ENCODE measurements at places on chromosomes 7 and 10. TPM values are rescaled to one million over a fixed set of nuclear protein-coding genes. Genes with fewer than 3 reads are reported as not detected.

GRCh38 chr10:89575031-89575430, 39.6 kb upstream of the SLC16A12 start:
- H3K4me1 ChIP-seq, result peaks cover 7% of the 10 kb centered on the region
- no peak overlapping the region for H3K4me3 ChIP-seq
- H3K27me3 ChIP-seq, result no peaks in the 10 kb centered on the region
- DNase-seq, result no peak
- H3K27ac ChIP-seq, result no peak overlapping the region

DNA sequence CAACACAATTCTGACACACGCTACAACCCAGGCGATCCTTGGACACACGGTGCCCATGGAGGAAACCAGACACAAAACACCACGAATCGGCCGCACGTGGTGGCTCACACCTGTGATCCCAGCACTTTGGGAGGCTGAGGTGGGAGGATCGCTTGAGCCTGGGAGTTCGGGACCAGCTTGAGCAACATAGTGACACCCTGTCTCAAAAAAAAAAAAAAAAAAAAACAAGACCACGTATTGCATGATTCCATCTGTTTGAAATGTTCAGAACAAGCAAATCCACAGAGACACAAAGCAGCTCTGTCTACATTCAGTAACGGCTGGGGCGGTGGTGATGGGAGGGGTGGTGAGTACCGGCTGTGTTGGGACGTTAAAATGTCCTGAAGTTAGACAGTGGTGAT, 25.2 kb downstream of the ADAP1 start:
- H3K27ac ChIP-seq, result no peak overlapping the region
- no peaks in the 10 kb centered on the region for H3K36me3 ChIP-seq
- no peak for DNase-seq
- no peaks in the 10 kb centered on the region for H3K27me3 ChIP-seq
- no peaks in the 10 kb centered on the region for H3K4me1 ChIP-seq
- H3K4me3 ChIP-seq, result no peak overlapping the region

- H3K36me3 ChIP-seq, result no peaks in the 10 kb centered on the region
- H3K27me3 ChIP-seq, result no peaks in the 10 kb centered on the region
- no peak for DNase-seq
- H3K27ac ChIP-seq, result no peak overlapping the region
- H3K4me3 ChIP-seq, result no peak overlapping the region
These were observed 168.3 kb downstream of the CHRM2 start for GRCh38 chr7:137036768-137037167.

DNA sequence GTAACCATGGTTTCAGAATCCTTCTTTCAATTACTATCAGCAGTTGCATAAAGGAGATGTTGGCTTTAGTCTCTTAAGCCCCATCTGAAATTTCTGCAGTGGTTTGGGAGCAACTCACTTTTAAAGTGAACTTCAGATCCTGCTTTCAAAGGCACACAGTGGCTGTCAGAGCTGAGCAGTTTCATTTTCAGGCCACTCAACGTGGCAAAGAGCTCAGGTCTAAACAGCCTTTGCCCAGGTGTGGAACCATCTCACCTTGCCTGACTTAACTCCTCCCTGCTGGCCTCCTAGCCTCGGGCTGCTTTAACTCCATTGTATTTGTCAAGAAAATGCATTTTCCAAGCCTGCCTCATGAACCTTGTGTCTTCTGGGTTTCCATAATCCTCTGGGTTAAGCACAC, 197.5 kb upstream of the KMT2E start:
- no peak overlapping the region for H3K27ac ChIP-seq
- no peak for DNase-seq
- no peaks in the 10 kb centered on the region for H3K36me3 ChIP-seq

DNA sequence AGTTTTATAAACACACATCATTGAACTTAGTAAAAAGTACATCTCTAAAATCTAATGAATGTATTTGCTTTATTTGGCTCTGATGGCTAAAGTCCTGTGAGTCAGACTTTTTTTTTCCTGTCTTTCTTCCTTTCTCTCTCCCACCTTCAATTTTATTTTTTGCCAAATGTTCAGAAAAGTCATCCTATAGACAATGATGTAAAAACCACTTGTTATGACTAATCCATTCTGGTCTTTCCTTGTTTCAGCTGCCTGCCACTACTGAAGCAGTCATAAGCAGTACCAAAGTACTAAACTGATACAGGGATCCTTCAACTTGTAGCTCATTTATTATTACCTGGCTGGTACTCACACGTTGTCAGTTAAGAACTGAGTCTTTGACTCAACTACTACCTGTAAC, 23.9 kb downstream of the HECTD2 start:
- H3K27ac ChIP-seq, result no peak overlapping the region
- H3K4me1 ChIP-seq, result no peaks in the 10 kb centered on the region
- no peak for DNase-seq
- H3K27me3 ChIP-seq, result no peaks in the 10 kb centered on the region
- no peak overlapping the region for H3K4me3 ChIP-seq

DNA sequence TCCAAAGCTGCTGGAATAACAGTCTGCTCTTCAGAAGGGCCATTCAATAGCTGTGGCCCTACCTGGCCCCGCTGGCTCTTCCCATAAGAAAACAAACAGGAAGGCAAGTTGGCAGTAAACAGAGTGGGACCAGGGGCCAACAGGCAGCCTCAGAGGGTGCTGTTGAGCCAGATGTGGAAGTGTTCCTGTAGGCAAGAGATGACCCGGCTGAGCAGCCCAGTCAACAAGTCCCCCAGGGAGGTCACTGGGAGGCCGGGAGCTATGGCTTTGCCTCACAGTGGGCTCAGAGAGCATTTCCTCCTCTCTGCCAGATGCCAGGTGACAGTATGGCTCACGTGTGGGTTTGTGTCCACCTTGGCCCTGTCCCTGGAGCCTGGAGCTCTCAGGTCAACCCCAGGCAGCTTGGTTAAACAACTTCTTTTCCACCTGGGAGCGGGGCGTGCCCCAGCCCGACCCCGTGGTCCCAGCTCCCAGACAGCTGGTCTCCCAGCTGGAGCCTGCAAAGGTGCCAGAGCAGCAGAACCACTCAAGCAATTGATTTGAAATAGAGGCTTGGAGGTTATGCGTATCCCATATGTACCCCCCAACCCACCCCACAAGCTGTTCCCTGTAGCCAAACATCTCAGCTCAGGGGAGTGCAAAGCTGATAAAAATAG, 33.8 kb upstream of the LOXL4 start:
- H3K27ac ChIP-seq, result no peak overlapping the region
- no peaks in the 10 kb centered on the region for H3K27me3 ChIP-seq
- H3K4me1 ChIP-seq, result peaks cover 4% of the 10 kb centered on the region
- no peak for DNase-seq

GRCh38 chr7:76023002-76023401, 24.8 kb downstream of the STYXL1 start:
- no peak for DNase-seq
- H3K27ac ChIP-seq, result no peak overlapping the region
- H3K36me3 ChIP-seq, result no peaks in the 10 kb centered on the region
- H3K4me3 ChIP-seq, result no peak overlapping the region
- H3K4me1 ChIP-seq, result no peaks in the 10 kb centered on the region

DNA sequence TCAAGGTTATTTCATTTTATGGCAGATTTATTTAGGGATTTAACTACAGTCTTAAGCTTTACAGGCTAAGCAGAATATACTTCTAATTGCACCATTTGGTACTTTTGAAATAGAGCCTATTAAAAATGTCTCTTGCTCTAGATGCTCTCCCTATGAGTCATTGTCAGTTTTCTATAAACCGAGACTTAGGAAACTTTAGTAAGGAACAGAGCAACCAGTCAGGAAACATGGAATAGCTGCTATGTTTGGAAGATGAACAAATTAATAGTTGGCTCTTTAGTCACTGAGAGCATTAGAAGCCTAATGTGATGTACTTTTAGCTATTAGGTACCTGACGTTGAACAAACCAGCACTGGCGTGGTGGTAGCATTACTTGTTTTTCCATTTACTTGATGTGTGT, 35.3 kb downstream of the INPP5F start:
- H3K27me3 ChIP-seq, result no peaks in the 10 kb centered on the region
- H3K4me1 ChIP-seq, result peaks cover 12% of the 10 kb centered on the region
- H3K4me3 ChIP-seq, result no peak overlapping the region

DNA sequence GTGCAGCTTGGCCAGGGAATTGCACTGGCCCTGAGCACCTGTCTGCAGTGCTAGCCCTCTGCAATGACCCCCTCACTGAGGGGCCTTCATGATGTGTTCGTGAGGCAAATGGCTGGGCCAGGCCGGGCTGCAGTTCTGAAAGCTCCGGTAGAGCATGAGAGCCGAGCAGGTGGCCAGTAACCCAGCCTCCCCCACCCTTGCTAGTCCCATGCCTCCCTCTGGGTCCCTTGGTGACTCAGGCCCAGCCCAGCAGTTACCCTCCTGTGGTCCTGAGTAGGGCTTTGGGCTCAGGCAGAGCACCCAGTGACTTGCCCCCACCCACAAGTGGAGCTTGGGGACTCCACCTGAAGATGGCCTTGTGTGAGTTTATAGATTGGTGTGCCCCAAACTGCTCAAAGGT, 16.1 kb upstream of the CSGALNACT2 start:
- DNase-seq, result no peak
- no peak overlapping the region for H3K4me3 ChIP-seq
- H3K4me1 ChIP-seq, result no peaks in the 10 kb centered on the region
- peaks cover 18% of the 10 kb centered on the region for H3K27me3 ChIP-seq
- no peaks in the 10 kb centered on the region for H3K36me3 ChIP-seq

GRCh38 chr7:69823151-69823744, 225.0 kb downstream of the AUTS2 start:
- H3K27me3 ChIP-seq, result no peaks in the 10 kb centered on the region
- H3K27ac ChIP-seq, result no peak overlapping the region
- DNase-seq, result no peak
- H3K36me3 ChIP-seq, result no peaks in the 10 kb centered on the region
- no peak overlapping the region for H3K4me3 ChIP-seq

GRCh38 chr7:41705109-41705901, 2.4 kb upstream of the INHBA start:
- H3K36me3 ChIP-seq, result no peaks in the 10 kb centered on the region
- peak overlapping the region; percentile 54 for H3K4me3 ChIP-seq
- DNase-seq, result peak; percentile 96
- H3K27ac ChIP-seq, result peak overlapping the region; percentile 53
- H3K4me1 ChIP-seq, result peaks cover 43% of the 10 kb centered on the region
- no peaks in the 10 kb centered on the region for H3K27me3 ChIP-seq

DNA sequence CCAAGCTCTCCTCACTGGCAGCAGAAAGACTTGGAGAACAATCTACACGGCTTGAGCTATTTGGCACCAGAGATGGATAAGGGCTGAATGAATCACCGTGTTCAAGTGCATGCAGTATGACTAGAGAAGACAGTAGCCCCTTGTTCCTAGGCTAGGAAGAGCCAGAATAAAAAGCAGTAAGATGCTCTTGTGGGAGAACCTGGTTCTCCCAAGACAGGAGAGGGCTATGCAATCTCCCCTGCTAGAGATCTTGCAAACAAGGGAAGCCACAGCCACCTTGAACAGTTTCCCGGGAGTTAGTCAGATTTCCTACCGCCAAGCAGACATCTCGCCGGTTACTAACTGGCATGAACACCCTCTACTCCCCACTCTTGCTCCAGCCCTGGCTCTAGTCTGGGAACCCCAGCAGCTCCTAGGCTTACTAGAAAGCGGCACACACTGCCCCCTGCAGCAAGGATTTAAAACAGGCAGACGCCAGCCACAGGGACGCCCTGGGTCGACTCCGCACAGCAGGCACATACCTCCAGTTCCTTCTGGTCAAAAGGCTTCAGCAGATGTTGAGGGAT, 107.3 kb downstream of the SMURF1 start:
- no peak overlapping the region for H3K27ac ChIP-seq
- no peaks in the 10 kb centered on the region for H3K4me1 ChIP-seq
- peaks cover 72% of the 10 kb centered on the region for H3K36me3 ChIP-seq
- no peak overlapping the region for H3K4me3 ChIP-seq
- H3K27me3 ChIP-seq, result no peaks in the 10 kb centered on the region
- DNase-seq, result no peak

DNA sequence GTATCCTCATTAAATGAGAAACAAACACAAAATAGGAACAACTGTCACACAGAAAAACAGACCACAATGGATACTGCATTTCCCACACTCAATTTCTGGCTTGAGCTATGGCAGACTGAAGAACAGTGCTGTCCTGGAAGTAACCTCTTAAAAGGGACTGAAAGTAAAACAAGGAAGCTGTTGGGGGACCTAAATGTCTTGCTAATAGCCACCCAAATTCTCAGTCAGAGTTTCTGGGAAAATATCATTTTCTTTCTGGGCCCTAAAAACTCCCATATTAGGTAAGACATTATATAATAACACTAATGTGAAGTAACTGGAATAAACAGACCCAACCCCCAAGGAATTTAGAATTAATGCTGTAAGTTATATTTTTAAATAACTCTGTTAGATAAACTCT, 80.9 kb upstream of the TFEC start:
- H3K4me3 ChIP-seq, result no peak overlapping the region
- no peaks in the 10 kb centered on the region for H3K36me3 ChIP-seq
- H3K27me3 ChIP-seq, result no peaks in the 10 kb centered on the region

GRCh38 chr10:110498982-110499795, 1.5 kb downstream of the DUSP5 start:
- peak; percentile 58 for DNase-seq
- peak overlapping the region; percentile 84 for H3K27ac ChIP-seq
- H3K4me1 ChIP-seq, result peaks cover 35% of the 10 kb centered on the region
- H3K27me3 ChIP-seq, result no peaks in the 10 kb centered on the region

DNA sequence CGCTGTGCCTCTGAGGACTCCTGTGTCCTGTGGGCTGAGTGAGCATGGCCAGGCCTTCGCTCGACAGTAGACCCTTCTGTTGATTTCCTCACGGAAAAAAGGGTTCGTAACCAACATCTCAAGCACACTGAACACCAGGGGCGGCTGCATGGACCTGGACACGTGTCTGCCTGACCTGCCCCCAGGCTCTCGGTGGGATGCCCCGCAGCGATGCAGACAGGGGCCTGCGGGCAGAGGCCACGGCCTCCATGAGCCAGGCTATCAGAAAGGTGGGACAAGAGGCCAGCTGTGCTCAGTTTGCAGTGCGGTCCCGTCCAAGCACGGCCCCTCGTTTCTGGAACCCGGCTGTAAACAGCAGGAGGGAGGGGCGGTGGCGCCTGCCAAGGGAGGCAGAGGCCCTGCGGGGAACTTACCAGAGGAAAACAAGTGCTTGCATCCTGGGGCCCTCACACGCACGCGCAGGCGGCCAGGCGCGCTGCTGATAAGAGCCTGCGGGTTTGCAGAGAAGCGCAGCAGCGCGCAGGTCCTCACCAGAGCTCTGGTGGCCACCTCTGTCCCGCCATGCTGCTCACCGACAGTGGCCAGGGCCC, 10.6 kb downstream of the GPR146 start:
- H3K4me3 ChIP-seq, result no peak overlapping the region
- H3K4me1 ChIP-seq, result no peaks in the 10 kb centered on the region
- no peaks in the 10 kb centered on the region for H3K27me3 ChIP-seq
- no peaks in the 10 kb centered on the region for H3K36me3 ChIP-seq

SEC61A2 gene
- 6.8 TPM for total RNA-seq

CLDN4 gene
- total RNA-seq, result 602 TPM

TIMM23 gene
- 64.9 TPM for total RNA-seq

TNRC18 gene
- total RNA-seq, result 159 TPM

NPSR1 gene
- not detected for total RNA-seq

NCF1 gene
- total RNA-seq, result 0.41 TPM

TRIM73 gene
- total RNA-seq, result 16.7 TPM

TACC2 gene
- total RNA-seq, result 19.6 TPM

CALML5 gene
- total RNA-seq, result 6.3 TPM

ZCCHC24 gene
- total RNA-seq, result 6.0 TPM
